ENCODE measurements at places on chromosomes 1 and 21.

DNA sequence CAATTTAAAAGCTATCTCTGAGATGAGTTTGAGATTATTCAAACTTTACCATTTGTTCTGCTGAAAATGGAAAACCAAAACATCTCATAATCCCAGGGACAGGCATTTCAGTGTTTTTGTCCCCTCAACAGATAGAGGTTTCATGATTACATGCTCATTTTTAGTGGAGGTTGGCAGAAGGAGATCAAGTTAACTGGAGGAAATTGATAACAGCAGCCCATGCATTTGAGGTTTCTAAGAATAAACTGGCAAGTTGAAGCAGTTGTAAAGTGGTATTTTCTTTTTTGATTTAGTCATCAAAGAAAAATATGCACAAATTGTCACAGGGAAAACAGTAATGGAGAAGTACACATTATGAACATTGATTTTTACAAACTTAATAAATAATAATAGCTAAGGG, 205.8 kb downstream of the PLA2G4A start:
- no peak for DNase-seq

DNA sequence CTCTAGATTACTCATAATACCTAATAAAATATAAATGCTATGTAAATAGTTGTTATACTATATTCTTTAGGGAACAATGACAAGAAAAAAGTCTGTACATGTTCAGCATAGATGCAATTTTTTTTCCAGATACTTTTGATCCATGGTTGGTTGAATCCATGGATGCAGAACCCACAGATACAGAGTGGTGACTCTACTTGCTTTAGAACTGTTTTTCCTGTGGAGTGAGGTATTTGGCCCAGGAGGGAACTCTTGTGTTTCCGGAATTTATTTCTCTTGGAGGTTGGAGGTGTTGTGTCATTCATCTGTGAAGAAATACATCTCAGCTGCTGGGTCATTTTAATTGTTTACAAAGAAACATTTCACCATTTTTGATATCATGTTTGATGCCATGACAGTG, 28.7 kb downstream of the TMEM200B start:
- DNase-seq = no peak

GRCh38 chr1:214957330-214958137, 125.0 kb upstream of the KCNK2 start:
- no peak for DNase-seq

GRCh38 chr1:118960026-118960561, 28.0 kb downstream of the TBX15 start:
- no peak for DNase-seq

- DNase-seq = no peak
Measured at GRCh38 chr1:181737056-181737455, 253.7 kb downstream of the CACNA1E start.

DNA sequence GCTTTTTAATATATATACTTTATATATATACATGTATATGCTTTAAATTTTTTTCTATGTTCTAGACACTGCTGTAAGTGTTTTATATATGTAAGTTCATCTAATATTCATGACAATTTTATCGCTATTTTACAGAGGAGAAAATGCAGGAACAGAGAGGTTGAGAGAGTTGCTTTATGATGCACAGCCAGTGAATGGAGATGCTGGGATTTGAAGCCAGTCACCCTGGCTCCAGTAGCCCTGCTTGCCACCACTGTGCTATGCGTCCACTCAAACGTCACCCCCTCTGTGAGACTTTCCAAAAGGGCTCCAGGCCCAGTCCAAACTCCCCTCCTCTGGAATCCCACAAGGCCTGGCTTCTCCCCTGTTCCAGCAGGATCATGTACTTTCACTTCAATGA, 91.0 kb upstream of the GRIK3 start:
- DNase-seq = no peak

- DNase-seq = no peak
Measured at GRCh38 chr1:180627411-180627810, 4.4 kb upstream of the XPR1 start.

- no peak for DNase-seq
Measured at GRCh38 chr1:230171356-230172015, 104.4 kb downstream of the GALNT2 start.

DNA sequence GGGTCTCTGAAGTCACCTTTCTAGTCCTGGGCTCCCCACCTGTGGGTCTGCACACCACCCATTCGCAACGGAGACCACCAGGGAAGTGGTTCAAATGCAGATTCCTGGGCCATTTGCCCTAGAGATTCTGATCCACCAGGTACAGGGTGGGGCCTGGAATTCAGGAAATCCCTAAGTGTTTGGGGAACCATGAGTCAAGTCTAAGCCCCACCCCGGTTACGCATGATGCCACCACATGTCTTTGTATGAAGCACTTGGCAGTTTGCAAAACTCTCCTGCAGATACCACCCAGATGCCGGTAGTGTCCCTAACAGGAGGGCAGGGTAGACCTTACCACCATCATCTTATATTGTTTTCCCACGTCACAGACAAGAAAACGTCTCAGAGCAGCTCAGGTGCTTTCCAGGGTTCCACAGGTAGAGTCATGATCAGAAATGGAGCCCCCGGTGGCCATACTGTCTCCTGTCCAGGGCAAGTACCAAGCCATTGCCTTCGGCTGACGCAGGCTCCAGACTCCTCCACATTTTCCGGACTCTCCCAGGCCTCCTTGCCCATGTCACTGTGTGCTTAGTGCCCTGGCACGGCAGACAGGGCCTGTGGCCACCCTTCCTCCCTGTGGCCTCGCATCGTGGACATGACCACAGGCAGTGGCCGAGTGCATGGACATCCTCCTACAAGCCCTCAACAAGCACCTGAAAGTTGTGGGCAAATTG, 89.2 kb upstream of the TMEM51 start:
- DNase-seq = no peak

- no peak for DNase-seq
Measured at GRCh38 chr1:204889681-204890383, 19.2 kb downstream of the NFASC start.

GRCh38 chr1:206116873-206117150, 376 bp downstream of the AVPR1B start:
- DNase-seq = no peak

DNA sequence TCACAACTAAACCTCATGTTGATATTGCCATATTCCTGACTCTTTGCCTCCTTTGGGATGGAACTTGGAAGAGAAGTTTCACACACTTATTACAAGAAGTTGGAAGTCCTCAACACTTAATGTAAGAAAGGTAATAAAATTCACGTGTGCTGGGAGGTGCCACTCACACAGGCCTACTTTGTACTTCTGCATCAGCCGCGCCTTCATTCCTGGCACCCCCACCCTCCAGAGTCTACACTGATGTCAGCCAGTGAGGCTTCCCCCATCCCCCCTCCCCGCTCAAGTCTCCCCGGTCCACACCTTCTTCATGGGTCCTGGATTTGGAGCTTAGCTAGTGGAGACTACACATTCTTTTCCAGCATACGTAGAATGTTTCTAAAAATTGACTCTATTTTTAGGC, 24.8 kb upstream of the SLC45A1 start:
- DNase-seq = no peak

GRCh38 chr1:193368302-193368701, 181.9 kb upstream of the B3GALT2 start:
- DNase-seq = no peak

GRCh38 chr1:89704014-89704413, 71.1 kb downstream of the LRRC8C start:
- DNase-seq = no peak

GRCh38 chr21:46180079-46180722, 4.1 kb downstream of the SPATC1L start:
- no peak for DNase-seq

GRCh38 chr21:36260030-36260787, 59.8 kb upstream of the MORC3 start:
- DNase-seq = peak; percentile 34

GRCh38 chr1:67862685-67863084, 29.4 kb upstream of the GNG12 start:
- DNase-seq = no peak

DNA sequence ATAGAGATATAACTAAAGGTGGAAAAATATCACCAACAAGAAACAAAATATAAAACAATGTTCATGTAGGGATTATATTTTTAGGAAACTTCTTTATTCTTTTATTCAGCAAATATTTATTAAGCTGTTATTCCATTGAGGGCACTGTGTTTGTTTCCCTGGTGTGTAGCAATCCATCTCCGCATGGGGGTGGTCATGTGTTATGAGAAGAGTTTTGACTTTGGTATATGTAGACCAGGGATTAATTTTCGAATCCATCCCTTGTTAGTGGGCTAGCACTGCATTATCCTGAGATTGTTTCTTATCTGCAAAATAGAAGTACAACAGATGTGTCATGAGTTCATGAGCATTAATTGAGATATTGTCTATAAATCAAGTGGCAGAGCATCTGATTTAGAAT, 190.2 kb upstream of the LRRC7 start:
- DNase-seq = no peak

GRCh38 chr1:157496121-157496526, 56.2 kb downstream of the FCRL5 start:
- DNase-seq = peak; percentile 56

- DNase-seq = no peak
Measured at GRCh38 chr1:233614173-233614742, 352 bp downstream of the KCNK1 start.

DNA sequence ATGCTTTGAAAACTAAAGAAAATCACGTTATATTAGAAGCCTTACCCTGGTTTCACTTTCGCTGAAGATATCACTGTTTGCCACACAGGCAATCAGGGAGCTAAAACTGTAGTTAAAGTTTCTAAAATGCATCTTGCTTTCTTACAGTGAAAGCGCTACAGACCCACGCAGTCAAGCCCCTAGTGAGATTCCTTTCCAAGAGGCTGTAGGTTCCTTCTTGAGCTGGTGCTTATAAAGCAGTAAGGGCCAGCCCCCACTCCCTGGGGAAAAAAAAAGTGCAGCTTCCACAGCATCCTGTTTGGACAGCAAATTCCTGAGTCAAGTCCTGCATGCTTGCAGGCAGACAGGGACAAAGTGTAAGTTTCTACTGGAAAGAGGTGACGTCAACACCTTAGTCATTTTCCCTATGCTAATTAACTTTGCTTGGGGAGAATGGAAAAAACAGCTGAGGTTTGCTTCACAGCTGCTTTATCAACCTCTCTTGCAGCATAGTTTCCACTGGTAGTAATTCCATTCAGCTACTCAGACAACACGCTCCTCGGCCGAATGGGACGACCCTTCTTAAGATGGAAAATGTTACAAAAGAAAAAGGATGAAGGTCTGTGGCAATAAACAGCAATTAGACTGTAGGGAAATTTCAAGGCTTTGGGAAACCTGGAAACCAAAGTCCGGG, 14.7 kb upstream of the KCNE1 start:
- DNase-seq = no peak

GRCh38 chr1:174051956-174052355, 29.8 kb upstream of the RC3H1 start:
- DNase-seq = no peak

GRCh38 chr1:55456971-55457370, 241.8 kb upstream of the USP24 start:
- DNase-seq = no peak

- peak; percentile 65 for DNase-seq
Measured at GRCh38 chr21:45478115-45478801, 64.0 kb downstream of the SLC19A1 start.

- DNase-seq = no peak
Measured at GRCh38 chr1:17149771-17150170, 30.5 kb upstream of the PADI2 start.

DNA sequence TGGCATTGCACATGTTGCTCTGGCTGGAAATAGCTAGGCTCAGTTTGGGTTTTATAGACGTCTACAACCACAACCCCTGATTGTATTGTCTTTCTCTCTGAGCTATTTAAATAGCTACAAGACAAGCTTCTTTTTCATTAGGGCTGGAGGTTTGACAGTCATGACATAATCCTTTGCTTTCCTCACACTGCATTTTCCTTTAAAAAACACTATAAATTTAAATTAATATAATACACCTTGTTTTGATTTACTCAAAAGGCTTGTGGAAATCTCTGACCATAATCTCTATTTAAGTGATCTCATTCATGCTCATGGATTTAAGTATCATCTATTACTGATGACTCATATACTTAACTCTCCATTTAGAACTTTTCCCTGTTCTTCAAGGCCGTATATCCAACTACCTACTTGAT, 50.4 kb upstream of the PTGFR start:
- no peak for DNase-seq

- DNase-seq = no peak
Measured at GRCh38 chr1:22792396-22793160, 81.9 kb downstream of the EPHB2 start.

DNA sequence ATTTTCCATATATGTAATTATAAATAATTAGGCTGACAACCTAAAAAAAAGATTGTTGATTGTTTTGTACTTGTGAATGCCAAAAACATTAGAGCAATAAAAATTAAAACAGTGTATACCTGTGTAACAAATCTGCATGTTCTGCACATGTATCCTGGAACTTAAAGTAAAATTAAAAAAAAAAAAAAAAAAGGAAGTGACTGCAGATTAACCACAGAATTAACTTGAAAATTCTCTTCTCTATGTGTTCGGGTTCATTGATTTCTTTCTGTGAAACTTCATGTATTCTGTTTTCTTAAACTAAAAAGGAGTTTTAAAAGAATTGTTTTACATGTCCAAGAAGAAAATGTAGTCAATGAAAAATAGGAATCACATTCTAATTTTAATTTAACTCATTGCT, 95.7 kb downstream of the FASLG start:
- DNase-seq = no peak

DNA sequence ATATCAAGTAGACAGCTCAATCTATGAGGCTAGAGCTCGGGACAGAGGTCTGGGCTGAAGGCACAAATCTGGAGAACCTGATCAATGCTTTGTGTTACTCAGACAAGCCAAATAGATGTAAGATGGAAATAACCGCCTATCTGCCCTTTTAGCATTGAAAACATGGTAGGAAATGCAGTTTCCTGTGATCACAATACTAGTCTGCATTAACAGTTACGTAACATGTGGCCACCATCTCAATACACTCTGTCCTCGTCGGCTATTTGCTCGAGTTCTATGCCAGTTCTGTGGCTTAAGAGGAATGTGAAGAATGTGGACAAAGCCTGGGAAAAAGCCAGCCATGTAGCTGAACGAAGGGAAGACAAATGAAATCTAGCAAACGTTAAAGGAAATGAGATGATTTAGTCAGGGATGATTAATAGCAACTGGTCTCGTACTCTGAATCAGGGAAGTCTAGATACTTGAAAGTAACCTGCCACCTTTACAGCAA, 73.3 kb downstream of the HSF2BP start:
- no peak for DNase-seq

Measured in CD8-positive, alpha-beta memory T cell (primary cell).